CD4-positive, alpha-beta T cell treated with Interleukin-4 for 1 hour (primary cell): ENCODE measurements at places on chromosomes 5 and 9.

- no peak for DNase-seq
Measured at GRCh38 chr5:83179966-83180365, 102.6 kb downstream of the XRCC4 start.

DNA sequence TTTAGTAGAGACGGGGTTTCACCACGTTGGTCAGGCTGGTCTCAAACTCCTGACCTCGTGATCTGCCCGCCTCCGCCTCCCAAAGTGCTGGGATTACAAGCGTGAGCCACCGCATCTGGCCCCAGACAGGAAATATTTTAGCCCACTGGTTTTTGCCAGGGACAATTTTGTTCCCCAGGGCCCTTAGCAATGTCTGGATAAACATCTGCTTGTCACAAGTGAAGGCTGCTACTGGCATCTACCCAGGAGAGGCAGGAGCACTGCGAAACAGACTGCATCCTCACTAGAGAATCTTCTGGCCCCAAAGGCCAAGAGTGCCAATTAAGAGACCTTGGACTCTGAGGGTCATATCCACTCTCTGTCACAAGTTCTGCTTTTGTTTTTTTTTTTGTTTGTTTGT is 2.4 kb upstream of the TPRN start:
- no peak for DNase-seq

DNA sequence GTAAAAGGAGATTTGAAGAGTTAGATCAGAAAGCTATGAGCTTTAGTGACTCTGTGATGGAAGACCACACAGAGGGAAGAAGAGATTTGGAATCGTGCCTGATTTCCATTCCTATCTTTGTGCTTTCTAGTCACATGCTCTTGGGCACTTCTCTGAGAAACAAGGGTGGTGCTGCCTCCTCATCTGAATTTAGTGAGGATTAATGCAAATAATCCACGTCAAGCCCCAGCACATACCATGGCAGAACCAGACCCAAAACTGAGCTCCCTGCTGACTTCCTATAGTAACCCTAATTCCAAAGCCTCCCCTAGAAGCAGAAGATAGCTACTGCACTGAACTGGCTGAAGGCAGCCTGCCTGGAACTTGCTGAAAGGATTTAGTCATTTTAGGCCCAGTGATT is 17.7 kb downstream of the SLC45A2 start:
- no peak for DNase-seq

DNA sequence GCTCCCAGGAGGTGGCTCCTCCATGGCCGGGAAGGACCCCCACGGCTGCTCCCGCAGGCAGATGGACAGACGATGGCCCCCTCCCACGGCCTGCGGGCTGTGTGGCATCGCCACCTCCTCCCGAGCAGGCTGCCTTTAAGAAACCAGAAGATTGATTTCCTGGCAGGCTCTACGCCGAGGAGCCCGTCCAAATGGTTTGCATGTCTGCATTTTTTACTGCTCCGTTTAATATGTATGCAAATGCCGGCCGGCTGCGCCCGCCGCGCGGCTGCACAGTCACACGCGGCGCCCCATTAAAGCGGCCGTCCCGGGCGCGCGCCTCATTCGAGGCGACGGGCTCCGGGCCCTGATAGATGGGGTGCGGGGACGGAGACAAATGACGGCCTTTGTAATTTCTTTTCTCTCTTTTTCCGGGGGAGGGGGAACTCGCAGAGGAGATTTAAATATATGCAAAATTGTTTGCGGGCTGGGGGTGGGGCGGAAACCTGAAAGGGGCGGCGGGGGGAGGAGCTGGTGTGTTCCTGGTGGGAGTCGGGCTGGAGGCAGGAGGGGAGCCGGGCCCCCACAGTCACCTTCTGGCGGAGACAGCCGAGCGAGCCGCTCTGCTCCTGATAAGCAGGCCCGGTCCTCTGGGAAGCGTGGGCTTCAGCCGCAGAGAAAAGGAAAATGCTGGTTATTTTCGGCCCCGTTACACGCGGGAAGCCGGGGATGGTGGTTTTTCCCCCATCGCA is 158.7 kb upstream of the IER5L start:
- peak; percentile 21 for DNase-seq

DNA sequence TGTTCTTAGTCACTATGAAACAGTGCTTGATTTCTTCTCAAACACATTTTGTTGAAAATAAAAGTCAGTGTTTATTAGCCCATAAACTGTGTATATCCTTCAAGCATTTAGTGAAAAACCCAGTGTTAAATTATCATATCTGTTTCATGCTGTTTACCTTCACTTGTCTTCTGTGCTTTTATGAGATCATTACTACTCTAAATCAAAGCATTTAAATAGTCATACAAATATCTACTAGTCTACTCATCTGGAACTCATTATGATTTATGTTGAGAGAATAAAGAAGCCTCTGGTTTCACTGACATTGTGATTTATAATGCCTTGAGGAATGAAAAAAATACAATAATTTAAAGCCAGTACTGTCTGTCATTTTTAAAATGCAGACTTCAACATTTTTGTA is 366.5 kb downstream of the SLCO4C1 start:
- no peak for DNase-seq
